PC-3 (cell line): ENCODE measurements at places on chromosomes 3 and 15.

GRCh38 chr3:172984914-172985313 is 156.1 kb downstream of the SPATA16 start:
- DNase-seq, result no peak

DNA sequence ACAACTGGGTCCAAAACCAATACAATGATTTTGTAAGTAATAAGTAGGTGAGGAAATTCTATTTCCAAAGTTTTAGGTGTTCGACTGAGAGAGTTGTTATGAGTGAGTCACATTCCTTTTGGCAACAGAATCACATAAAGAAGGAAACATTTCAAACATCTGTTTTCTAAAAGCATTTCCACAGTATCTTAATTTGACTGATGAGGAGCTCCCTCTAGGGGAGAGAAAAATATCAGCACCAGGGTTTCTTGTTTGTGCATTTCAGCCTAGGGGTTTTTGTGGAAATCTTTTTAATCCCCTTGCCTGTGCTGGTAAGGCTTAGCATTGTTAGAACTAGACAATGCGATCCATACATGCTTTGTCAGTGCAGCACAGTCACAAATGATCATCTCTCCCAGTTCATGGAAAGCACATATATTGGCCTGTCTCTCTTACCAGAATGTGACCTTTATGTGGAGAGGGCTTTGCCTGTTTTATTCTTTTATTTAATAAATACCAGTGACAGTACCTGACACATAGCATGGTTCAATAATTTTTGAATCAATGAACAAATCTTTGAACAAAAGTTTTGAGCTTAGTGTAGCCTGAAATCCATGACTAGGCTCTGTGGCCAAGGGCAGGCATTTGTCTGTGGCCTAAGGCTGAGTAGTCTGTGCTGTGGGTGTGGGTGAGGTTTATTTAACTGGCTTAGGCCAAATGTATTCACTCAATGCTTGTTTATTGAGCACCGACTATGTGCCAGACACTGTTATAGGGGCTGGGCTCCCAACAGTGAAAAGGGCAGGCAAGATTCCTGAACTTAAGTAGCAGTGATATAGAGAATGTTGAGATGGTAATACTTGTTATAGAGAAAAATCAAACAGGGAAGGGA is 21.1 kb upstream of the IQCF6 start:
- peak; percentile 86 for DNase-seq

DNA sequence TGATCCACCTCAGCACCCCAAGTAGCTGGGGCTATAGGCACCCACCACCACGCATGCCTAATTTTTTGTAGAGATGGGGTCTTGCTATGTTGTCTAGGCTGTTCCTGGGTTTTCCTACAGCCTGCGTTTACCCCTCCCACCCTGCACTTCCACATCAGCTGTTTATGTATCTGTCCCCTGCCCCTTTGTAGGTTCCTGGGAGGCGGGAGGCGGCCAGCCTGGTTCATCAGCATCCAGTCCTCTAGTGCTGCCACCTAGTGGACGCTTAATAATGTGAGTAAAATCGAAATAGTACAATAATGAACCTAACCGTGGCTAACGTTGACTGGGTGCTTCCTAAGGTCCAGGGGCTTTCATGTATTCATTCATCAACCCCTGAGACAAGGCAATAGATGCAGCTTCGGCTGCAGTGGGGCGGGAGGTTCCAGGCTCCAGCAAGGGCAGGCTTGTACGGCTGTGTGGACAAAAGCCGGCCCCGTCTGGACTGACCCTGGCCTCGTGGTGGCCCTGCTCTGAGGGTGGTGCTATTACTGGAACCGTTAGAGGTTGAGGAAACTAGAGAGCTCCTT is 1.2 kb upstream of the LCTL start:
- peak; percentile 70 for DNase-seq

DNA sequence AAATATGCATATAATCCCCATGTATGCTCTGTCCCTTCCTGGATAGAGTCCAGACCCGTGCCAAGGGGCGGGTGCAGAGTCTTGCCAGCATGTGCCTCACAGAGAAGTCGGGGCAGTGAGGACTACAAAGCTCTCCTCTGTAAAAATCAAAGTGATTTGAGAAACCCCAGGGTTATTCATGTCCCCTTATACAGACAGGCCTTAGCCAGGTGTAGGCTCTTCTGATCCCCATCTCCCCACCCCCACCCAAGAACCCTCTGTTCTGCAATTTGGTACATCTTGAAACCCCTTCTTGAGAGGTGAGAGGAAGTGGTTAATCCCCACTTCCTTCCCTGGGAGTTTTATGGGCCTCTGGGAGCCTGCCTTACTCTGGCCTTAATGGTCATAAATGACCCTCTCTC is 24.7 kb downstream of the TRIM71 start:
- DNase-seq, result peak; percentile 11

DNA sequence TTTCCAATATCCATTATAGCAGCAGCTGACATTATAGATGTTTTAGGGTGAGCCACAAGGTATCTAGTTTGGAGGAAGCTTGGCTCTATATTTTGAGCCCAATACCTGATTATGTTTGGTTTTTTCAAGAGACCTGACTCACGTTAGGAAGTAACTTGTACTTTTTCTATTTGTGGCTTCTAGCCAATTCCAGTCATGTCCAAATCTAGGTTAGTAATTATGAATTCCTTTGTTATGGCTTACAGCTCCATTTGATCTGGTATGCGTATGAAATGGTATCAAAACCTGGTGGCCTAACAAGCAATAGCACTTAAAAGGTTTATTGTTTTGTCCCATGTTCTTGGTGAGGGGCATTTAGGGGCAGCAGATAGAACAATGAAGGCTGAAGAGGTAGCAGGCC is 115.9 kb downstream of the TOP2B start:
- no peak for DNase-seq

- DNase-seq, result peak; percentile 16
Measured at GRCh38 chr3:151792411-151792810, 21.5 kb upstream of the AADAC start.

DNA sequence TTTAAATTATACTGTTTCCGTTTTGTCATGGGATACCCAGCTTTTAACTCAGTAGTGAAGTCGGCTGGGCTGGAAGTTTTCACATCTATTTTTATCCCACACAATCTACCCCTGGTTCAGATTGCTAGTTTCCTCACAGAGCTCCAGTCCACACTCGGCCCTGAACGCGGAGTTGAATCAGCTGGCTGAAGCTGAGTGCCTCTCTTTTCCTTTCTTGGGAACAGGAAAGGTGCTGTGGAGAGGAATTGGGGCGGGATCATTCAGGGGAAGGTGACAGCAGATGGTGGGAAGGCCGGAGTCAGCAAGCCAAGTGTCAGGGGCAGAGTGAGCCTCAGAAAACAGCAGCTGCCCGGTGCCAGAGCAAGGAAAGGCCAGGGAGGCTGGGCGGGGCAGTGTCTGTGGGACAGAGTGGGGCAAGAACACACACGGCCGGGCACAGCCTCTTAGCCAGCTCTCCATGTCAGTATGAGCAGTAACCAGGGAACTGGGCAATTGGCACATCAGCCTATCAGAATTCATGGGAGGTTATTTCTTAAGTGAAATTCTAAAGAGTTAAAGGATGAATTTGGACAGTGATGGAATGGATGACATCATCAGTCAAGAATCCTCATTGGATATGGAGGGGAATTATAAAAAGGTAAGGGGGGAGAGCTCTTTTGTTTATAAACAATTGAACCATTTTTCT is 135.7 kb upstream of the IL12A start:
- peak; percentile 37 for DNase-seq

- DNase-seq, result no peak
Measured at GRCh38 chr15:42154956-42155355, 1.5 kb downstream of the PLA2G4F start.

GRCh38 chr3:191952186-191952585 is 491.2 kb downstream of the PYDC2 start:
- no peak for DNase-seq
